ENCODE measurements at places on chromosomes 11 and 22. TPM values are rescaled to one million over a fixed set of nuclear protein-coding genes. Genes with fewer than 3 reads are reported as not detected.

The ACTN3 gene
- polyA plus RNA-seq: 0.13 TPM

GRCh38 chr11:19311308-19312030 is 70.7 kb upstream of the E2F8 start:
- no peak for DNase-seq

The KCNK4 gene
- 0.09 TPM for polyA plus RNA-seq

The ZNF280B gene
- polyA plus RNA-seq: 0.90 TPM

- DNase-seq: no peak
Observed at GRCh38 chr11:2477254-2477653, 32.4 kb downstream of the KCNQ1 start.

The TMEM191B gene
- polyA plus RNA-seq: 3.5 TPM
